ENCODE measurements at places on chromosomes 2 and 18.
A peak's percentile ranks its signal among the peaks of the same experiment; 100 is the strongest.

- no peak for DNase-seq
These were observed 135.8 kb upstream of the HAAO start for GRCh38 chr2:42928161-42928691.

DNA sequence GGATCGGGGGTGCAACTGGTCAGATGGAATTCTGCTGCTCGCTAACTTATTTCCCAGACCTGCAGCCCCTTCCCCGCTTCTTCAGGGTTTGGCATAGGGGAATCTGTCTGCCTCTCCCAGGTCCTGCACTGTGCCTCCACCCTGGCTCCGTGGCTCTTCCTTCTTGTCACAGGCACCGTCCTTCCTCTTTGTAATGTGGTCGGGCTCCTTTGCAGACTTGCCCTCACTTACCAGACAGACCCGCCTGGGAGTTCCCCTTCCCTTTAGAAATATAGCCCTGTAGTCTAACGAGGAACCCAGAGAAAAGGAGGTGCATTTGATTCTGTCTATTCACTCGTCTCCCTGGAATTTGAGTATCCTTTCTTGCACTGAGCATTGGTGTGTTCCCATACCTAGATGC lies 63.9 kb upstream of the PAX8 start:
- DNase-seq = peak; percentile 83

DNA sequence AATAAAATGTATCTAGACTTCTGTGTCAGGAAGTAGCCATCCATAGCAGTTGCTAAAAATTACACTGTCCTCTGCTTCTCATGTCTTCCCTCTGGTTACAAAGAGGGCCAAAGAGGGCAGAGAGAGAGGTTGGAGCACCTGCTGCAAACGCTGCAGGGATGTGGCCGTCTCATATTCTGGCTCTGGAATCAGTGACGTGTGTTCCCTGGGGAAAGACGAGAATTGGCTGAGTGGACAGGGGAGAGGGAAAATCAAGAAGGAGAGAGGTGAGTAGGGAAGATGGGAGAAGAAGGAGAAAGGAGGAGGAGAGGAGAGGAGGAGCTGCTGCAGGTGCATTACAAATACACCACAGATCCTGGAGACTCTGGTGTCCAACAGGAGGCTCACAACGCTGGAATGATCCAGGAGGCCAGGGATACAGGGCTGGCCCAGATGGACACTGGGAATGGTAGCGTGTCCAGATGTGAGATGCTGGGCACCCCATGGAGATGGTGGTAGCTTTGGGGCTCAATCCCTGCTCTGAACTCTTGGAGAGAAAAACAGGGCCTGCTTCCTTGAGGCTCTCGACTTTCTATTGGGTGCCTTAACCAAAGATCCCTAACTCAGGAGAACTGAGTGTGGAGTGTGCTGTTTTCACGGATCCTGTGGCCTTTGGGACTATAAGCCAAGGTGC lies 118.4 kb upstream of the PXDN start:
- DNase-seq = no peak

DNA sequence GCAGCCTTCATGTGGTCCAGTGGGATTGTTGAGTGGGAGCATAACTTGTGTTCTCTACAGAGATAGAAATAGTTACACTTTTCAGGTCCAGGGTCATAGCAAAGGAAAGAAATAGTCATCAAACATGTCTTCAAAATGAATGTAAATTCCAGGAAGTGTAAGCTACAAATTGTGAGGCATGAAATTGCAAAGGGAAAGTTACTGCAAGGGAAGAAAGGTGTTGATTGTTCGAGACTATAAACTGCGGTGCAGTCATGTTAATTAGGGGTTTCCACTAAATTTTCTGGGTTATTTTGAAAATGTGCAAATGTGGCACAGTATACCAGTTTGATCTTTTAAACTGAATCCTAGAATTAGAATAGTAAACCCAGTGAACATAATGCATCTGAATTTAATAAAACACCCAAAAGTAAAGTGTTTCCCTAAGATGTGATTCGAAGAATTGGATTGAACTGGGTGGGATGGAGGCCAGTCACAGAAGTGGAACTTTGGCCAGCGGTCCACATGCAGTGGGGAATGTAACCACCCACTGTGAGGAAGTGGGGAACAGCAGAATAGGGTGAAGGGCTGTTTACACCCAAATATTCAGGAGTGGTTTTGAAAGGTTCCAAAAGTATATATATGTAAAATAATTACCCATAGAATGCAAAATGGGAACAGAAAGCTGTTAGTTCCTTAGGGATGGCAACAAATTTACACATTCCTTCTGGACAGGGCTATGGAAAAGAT lies 126.5 kb upstream of the CCDC68 start:
- no peak for DNase-seq

DNA sequence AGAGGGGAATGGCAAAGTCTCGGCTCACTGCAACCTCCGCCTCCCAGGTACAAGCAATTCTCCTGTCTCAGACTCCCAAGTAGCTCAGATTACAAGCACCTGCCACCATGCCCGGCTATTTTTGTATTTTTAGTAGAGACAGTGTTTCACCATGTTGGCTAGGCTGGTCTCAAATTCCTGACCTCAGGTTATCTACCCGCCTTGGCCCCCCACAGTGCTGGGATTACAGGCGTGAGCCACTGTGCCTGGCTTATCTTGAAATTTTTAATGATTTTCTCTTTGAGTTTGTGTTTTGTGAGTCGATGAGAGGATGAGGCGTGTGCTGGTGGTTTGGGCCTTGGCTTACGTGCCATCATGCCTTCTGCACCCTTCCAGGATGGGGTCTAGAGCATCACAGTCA lies 101.3 kb upstream of the ST3GAL5 start:
- DNase-seq = no peak

DNA sequence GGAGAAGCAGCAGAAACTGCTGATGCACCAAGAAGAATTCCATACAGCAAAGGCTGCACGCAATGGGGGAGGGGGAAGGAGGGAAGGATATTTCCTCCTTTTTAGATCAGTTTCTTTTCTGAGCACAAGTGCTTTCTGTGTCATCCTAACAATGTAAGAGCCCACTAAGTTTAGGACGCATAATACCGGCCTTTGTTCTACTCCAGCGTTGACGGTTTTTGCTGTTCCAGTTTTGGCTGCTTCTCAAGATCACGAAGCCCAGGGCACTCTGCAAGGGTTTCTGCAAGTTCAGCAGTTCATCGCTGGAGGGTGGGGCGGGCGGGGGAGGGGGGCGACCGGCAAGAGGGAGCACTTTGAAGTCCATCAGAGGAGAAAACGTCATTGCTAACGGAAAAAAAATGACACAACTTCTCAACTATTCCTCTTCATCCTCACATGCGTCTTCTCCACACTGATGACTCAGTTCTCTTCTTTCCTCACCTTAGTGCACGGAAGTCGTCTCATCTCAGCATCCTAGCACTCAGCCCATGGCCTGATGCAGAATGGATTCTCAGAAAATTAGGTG lies 8.7 kb downstream of the FAM178B start:
- no peak for DNase-seq

- no peak for DNase-seq
These were observed 17.8 kb downstream of the GMCL1 start for GRCh38 chr2:69847068-69847828.

DNA sequence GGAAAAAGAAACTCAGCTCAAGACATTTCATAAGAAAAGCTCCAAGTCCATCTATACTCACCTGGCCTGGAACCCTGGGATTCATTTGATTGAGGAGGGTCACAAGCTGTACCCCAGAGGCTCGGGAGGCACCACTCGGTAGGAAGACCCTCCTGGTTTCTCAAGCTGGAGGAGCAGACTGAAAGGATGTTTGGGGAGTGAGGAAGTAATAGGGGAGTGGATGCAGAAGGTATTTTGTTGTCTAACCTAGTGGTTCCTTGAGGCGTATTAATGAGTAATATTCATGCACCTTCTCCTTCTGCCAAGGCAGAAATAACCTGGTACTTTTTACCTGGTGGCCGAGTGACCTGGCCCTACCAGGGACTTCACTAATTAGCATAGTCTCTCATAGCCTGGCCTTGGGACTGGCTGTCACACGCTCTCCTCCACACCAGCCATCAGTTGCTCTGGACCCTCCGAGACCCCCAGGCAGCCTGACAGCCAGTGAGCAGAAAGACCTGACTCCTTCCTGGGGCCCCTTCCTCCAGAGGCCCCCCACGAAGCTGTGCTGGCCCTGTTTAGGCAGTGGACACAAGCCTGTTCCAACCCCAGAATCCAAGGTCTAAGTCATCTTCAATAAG lies 161.4 kb downstream of the BCL2 start:
- no peak for DNase-seq

DNA sequence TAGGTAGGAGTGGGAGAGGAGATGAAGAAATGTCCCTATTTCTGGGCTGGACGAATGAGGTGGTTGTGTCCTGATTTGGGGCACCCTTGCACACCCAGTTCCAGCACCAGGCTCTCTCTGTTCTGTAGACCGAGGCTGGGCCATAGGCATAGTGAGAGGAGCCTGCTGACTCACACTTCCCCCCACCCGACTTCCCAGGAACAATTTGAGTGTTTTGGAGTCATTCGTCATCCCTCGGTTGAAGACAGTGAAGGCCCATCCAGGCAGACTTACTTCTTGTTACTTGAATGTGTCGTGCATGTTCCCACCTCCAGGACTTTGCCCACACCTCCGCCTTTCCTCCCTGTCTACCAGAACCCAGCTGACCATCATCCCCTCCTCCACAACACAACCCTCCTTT lies 179.1 kb downstream of the HAUS1 start:
- DNase-seq = no peak

- no peak for DNase-seq
These were observed 629.1 kb downstream of the ZEB2 start for GRCh38 chr2:143890798-143891197.

- no peak for DNase-seq
These were observed 309.0 kb upstream of the MEIS1 start for GRCh38 chr2:66125951-66126350.

GRCh38 chr2:8592736-8593135 lies 89.1 kb upstream of the ID2 start:
- no peak for DNase-seq
